ENCODE measurements at places on chromosomes 12 and 14.
A peak's percentile ranks its signal among the peaks of the same experiment; 100 is the strongest.

- no peak for DNase-seq
Observed at GRCh38 chr12:46386360-46386867, 13.8 kb upstream of the SLC38A2 start.

DNA sequence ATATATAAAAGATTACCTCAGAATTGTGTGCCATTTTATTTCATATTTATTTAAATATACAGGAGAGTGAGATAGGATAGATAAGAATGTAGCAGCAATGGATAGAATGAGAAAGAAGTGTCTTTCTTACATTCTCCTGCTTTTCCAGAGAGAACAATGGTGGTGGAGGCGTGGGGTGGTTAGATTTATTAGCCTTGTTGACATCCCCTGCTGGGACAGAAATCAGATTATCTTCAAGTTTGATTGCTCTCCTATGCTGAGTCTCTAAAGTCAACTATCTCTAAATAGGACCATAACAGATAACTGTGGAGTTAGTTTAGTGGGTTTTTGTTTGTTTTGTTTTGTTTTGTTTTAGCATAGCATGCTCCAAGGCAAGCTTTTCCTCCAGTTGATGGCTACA is 397.6 kb downstream of the LRFN5 start:
- no peak for DNase-seq

DNA sequence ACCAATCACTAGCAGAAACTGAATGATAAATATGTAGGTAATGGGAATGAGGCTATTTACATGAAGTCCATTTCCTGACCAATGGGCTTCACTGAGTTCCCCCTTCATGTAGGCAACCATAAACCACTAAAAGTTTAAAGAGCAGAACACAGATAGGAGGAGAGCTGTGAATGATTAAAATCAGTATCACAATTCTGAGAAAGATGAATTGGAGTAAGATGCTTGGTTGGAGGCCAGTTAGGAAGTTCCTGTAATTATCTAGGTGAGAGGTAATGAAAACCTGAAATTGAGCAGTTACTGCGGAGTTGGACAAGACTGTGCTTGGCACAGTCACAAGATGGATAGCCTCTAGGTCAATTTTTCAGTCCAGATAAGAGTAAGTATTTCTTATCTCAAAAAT is 56.6 kb downstream of the GALNT4 start:
- no peak for DNase-seq

GRCh38 chr14:105533811-105534498 is 7.6 kb downstream of the TMEM121 start:
- DNase-seq: no peak

DNA sequence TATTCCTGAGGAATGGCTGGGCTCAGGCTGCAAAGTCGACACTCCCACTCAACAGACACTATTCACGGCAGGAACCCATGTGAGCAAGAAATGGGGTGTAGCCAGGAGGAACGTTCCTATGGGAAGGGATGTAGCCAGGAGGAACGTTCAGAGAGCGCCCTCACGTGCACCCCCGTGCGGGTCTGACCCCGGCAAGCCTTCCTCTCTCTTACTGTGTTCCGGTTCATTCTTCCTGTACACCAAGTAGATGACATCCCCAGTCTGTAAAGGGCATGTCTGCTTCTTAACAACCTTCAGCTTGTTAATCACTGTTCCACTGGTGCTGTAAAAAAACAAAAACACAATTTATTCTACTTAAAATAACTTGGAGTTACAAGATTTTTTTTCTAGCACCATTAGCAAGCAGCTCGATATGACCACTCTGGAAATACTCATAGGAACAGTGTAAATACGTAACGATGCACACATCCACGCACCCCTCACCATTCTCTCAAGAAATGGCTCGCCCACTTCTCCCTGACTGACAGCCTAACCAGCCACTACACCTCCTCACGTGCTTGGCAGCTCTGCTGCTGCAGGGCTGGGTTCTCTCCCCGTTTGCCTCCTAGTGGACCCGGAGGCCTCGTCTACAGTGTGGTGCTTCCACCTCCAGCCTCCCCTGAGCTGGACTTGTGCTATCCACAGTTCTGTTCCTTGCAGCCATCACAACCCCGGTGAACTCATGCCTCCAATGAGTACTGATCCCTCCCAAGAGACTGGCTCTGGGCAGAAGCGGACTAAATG is 15.1 kb downstream of the CHFR start:
- DNase-seq: no peak

GRCh38 chr14:68231898-68232297 is 412.3 kb downstream of the RAD51B start:
- no peak for DNase-seq

- DNase-seq: peak; percentile 94
Observed at GRCh38 chr12:46370792-46371717, 1.5 kb downstream of the SLC38A2 start.

DNA sequence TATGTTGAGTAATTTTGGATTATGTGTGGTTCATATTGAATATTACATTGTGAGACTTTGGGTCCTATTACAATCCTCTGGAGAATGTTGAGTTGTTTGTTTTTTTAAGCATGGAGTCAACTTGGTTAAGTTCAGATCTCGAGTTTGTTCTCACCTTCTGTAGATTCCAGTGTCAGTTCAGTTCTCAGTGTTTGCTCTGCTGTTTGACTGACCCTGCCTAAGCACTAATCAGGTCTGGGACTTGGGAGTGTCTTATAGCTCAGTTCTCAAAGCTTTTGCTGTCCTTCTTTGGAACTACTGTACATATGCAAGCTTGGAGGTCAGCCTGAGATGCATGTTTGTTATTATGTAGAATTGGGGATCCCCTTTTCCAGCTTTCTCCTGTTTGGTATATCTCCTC is 63.1 kb downstream of the DIP2B start:
- no peak for DNase-seq

GRCh38 chr12:129036135-129036534 is 182.9 kb downstream of the GLT1D1 start:
- DNase-seq: no peak

GRCh38 chr12:82912406-82912805 is 225.7 kb downstream of the TMTC2 start:
- no peak for DNase-seq

DNA sequence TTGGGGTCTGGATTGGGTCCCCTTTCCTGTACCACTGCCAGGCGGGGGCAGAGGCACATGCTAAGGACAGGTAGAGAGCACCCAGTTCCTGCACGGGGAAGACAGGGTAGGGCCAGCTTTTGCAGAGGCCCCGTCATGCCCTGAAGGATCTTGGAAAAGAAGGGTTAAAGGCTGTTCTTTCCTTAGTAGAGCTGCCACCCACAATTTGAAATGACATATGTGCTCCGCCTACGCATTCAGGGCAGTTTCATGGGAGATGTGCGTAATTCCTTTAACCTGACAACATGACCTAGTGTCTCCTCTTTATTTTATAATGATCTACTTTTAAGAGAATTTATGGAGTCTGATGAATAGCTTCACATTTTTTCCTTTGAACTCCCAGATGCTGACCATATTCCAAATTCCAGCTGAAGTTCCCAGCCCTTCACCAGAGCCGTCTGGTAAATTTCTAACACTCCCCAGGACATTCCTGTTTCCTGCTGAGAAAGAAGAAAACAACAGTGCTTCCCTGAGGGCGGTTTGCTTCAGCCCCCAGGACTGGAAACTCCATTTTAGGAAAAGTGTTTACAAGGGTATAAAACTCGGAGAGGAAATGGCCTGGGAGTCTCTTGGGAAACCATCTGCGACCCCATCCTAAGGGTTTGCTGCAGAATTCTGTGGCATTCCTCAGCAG is 58.9 kb upstream of the PLEKHG3 start:
- no peak for DNase-seq

- DNase-seq: no peak
Observed at GRCh38 chr14:20714593-20715250, 26.2 kb downstream of the ANG start.

- no peak for DNase-seq
Observed at GRCh38 chr14:46581036-46581671, 70.4 kb downstream of the RPL10L start.

DNA sequence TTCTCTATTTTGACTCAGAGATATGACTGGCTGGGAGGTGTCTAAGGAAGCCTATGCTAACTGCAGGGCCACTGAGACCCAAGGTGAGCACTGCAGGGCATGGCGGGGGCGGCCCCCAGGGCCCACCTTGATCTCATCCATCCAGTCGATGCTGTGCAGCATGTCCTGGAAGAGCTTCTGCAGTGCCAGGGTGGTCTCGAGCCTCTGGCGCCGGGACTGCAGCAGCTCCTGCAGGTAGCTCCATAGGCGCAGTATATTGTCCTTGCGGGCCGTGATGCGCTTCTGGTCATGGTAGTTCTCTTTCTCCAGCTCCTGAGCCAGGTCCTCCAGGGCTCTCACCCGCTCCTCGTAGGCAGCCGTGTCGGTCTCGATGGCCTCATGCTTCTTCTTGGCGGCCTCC is 84.5 kb downstream of the SPTB start:
- DNase-seq: no peak

- no peak for DNase-seq
Observed at GRCh38 chr12:108620236-108620879, 13.3 kb downstream of the SELPLG start.

DNA sequence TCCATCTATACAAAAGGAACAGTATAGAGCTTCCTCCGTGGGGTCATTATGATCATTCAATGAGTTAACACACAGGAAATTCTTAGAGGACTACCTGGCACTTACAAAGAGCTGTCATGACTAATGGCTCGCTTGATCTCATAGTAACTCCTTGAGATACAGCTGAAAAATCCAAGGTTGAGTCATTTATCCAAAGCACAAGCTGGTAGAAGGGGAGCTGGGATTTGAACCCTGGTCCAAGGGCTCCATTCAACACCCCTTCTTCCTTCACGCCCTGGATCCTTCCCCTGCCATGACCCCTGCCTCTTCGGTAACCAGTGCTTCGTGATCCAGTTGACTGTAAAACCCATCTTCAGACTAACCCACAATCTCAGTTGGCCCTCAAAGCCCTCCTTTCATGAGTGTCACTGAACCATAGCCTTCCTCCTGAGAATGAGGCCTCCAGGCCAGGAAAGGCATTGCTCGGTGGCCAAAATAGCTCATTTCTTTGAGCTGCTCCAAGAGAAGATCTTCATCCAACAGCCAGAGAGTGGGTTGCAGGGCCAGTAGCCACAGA is 7.8 kb downstream of the ZFP36L1 start:
- DNase-seq: no peak

DNA sequence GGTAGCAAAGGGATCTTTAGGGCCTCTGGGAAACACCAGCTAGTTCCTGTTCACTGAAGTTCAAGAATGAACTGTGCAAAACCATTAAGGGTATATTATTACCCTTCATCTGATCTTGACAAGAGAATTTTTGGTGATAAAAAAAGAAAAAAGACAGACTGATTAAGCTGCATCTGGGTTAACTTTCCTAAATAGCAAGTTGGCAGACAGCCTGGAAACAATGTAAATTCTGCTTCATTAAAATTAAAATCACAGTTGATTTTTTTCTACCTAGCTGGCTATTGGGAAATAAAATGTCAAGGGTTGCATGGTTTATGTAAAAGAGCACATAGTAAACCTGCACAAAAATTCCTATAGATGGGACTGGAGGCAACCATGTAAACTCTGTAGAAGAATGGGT is 126.6 kb upstream of the PRKD1 start:
- DNase-seq: no peak

- DNase-seq: no peak
Observed at GRCh38 chr14:53153702-53154112, 584 bp upstream of the DDHD1 start.

DNA sequence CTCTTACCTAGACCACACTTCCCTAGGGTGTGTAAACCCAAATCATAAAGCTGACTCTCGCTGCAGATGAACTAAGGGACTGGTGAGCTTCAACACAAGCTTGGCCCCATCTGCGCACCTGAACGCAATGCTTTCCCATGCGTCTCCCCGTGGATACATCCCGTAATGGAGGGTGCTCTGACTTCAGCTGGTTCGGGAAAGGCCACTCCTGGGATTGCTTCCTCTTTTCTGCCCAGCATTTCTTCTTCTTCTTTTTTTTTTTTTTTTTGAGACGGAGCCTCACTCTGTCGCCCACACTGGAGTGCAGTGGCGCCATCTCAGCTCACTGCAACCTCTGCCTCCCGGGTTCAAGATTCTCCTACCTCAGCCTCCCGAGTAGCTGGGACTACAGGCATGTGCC is 27.7 kb upstream of the ETFBKMT start:
- DNase-seq: no peak

DNA sequence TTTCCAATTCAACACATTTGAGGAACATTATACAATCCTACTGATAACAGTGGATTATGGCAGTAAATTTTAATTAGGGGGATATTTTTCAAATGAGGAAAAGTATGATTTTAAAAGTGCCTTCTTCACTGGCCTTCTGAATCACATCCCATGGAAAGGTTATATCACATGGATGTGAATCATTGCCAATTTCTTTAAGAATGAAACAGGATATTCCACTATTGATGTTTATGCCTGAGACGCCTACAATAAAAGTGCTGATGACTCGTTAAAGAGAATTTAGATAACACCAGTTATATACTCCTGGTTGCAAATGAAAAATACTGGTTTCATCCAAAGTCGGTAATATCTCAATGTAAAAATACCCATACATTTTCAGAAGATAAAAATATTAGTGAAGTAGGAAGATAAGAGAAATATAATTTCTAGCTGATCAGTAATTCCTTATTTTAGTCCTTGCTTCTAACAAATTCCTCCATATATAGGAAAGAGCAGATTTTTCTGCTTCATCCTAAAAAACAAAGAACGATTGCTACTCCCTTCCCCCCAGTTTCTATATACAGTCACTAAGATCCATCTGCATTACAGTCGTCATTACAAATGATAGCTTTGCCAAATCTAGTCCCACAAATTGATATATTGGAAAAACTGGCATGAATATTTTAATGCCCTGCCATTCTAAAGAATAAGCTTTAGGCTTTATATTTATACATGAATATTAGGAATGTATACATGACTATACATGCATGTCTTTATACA is 139.5 kb upstream of the SOX5 start:
- DNase-seq: no peak

DNA sequence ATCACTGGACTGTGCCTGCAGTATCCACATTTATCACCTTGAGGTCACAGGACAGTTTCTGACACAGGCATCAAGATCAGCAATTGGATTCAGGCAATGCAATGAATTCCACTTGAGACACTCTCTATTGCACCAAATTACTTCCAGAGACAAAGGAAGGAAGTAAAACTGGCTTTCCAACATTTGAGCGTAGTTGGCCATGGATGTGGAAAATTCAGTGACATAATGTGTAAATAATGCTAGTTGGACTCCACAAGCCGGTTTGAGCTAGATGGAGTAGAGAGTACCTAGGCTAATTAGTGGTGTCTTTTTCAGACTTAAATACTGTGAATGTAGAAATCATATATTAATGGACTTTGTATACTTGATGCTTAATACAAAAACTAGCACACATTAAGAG is 168.3 kb upstream of the SYT1 start:
- DNase-seq: no peak

GRCh38 chr12:42684802-42685071 is 95.2 kb upstream of the PRICKLE1 start:
- no peak for DNase-seq

DNA sequence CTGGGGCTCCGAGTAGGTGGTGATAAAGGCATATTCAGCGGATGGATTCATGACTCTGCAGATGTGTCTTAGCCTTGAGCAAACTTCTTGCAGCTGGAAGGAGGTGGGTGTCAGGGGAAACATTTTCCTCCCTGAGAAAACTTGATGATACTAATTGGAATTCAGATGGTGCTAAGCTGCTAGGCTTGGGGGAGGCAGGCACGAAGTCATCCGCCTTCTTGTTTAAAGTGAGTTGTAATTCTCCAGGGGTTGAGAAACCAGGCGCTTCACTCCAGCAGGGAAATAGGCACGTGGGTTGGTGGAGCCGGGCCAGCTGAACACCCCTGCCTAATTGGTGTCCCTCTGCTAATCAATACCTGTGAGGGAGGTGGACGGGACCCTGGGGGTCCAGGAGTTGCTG is 48.9 kb upstream of the FAM181A start:
- DNase-seq: no peak

GRCh38 chr12:20415028-20415427 is 46.7 kb downstream of the PDE3A start:
- no peak for DNase-seq

All from central memory CD4-positive, alpha-beta T cell (primary cell).